ENCODE measurements at places on chromosomes 7 and 10.

GRCh38 chr10:69614130-69614529 lies 15.9 kb upstream of the FAM241B start:
- DNase-seq: no peak

DNA sequence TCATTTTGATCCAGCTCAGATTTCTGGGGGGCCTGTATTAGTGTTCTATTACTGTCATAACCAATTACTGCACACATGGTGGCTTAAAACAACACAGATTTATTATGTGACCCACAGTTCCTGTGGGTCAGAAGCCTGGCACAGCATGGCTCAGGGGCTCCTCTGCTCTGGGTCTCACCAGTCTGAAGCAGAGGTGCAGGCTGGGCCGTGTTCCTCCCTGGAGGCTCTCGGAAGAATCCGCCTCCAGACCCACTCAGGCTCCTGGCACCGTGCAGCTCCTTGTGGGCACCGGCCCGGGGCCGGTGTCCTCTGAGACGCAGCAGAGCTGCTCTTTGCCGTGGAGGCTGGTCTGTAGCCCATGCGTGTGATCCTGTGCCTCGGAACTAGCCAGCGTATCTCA lies 61.5 kb downstream of the RAMP3 start:
- DNase-seq: no peak

DNA sequence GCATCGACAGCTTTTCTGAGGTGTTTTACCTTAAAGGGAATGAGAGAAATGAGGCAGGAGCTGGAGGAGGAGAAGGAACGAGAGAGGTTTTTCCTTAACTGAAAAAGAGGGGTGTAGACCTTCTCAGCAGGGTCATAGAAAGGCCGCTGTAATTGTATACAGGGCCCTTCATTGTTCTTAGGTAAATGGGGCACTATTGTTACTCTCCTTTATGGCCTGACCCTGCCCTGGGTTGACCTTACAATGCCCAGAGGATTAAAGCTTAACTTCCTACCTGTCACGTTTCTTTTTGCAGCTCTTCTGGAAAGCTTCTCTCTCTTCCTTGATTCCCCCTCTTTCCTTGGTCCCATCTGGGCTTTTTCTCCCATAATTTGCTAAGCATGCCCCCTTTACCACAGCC lies 13.7 kb upstream of the PDLIM1 start:
- DNase-seq: no peak

- DNase-seq: no peak
Observed at GRCh38 chr10:20350509-20350908, 534.3 kb downstream of the PLXDC2 start.

GRCh38 chr10:71766717-71767419 lies 6.5 kb downstream of the VSIR start:
- no peak for DNase-seq

- DNase-seq: no peak
Observed at GRCh38 chr7:22542669-22543068, 42.7 kb upstream of the STEAP1B start.

DNA sequence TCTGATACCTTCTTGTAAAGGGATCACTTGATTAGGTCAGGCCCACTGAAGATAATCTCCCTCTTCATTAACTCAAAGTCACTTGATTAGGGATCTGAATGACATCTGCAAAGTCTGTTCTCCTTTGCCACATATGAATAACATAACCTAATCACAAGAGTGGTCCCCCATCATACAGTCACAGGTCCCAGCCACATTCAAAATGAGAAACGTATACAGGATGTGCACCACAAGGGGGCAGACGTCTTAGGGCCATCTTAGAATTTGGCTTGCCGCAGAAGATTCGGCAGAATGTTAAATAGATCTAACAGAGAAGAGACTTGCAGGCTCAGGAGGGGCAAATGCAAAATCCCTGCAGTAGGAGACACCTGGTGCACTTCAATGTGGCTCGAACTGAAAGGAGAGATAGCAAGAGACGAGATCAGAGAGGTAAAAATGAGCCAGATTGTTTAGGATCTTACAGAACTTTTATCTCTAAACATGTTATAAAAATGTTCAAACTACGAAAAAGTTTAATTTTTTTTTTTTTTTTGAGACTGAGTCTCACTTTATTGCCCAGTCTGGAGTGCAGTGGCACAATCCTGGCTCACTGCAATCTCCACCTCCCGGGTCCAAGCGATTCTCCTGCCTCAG lies 10.4 kb upstream of the SMC3 start:
- peak; percentile 83 for DNase-seq

- no peak for DNase-seq
Observed at GRCh38 chr10:53395449-53395848, 622.9 kb upstream of the MBL2 start.

GRCh38 chr7:131015657-131015958 lies 281.6 kb upstream of the KLF14 start:
- no peak for DNase-seq

GRCh38 chr7:69436946-69437345 lies 161.3 kb upstream of the AUTS2 start:
- DNase-seq: no peak

DNA sequence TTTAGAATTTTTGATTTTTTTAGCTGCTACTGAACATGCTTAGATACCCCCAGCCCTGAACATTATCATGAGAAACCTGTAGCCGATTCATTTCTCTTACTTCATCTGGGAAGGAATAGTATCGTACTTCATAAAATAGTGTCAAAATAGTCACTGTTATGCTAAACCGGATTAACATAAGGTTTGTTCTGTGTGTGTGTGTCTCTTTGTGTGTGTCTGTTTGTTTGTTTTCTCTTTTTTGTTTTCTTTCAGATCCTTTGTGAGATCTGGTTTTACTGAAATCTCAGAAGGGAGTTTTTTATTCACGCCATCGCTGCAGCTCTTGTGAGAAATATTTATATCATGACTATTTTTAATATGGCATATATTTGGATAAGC lies 761 bp downstream of the LGI1 start:
- no peak for DNase-seq

DNA sequence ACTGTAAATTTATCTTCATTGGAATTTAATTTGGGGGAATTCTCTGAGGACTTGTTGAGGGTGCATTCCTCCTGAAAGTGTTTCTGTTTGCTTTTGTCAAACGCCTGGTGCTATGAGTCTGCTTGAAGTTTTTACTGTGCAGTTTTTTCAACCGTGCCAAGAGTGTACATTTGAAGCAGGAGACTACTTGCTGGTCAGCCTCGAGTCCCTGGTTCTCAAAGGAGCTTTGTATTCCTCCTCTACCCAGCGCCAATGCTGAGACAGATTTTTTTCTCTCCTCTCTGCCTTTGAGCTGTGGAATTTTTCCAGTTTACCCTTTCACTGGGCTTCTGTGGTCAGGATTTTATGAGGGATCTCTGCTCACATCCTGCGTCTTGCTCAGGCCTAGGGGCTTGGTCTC lies 62.1 kb downstream of the NPY start:
- DNase-seq: no peak

- DNase-seq: no peak
Observed at GRCh38 chr7:2818121-2818520, 26.0 kb downstream of the GNA12 start.

DNA sequence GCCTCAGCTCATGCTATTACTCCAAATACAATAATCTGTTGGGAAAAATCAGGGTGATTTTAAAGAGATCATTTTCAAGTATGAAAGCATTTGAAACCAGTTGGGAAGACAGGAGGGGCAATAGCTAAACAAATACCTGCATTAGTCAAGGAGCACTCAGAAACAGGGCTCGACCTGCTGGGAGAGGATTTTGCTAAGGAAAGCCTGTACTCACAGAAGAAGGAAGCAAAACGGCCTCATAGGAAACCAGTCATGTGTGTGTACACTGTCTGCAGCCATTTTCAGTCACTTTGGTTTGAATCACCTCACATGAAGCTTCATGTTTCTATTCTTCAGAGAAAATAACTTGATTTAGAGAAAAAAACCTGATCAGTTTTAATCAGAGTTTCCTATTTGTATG lies 38.6 kb downstream of the FZD1 start:
- no peak for DNase-seq

GRCh38 chr7:6614953-6615722 lies at the start of gene ZNF853:
Gene ZNF853 (plus strand): TSS chr7:6615610. CDS start chr7:6616175, 565 bp downstream.
- DNase-seq: no peak

- DNase-seq: no peak
Observed at GRCh38 chr7:18831419-18831818, 286.0 kb downstream of the TWIST1 start.

DNA sequence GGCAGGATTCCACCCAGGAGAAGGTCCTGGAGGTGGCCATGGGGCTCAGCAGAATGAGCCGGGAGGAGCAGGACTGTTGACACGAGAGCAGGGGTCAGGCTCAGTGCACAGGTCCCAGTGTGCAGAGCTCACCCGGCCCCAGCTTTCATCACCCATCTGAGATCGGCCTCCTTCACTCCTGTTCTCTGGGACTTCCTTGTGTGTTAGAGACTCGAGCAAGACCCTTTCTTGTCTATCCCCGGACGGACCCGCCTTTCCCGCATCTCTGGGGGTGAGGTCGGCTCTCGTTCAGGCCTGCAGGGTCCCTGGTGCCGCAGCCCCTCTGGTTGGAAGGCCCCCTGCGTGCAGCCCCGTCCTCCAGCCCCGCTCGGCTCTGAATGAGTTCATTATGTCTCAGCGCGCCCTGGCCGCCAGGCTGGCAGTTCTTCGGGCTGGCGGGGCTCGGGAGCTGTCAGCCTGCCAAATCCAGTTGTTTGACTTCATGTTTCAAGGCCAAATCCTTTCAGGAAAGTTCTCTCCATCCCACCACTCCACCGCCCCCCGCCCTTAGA lies 127.9 kb downstream of the LHPP start:
- no peak for DNase-seq

GRCh38 chr10:30877111-30877510 lies 154.6 kb downstream of the ZNF438 start:
- DNase-seq: no peak

DNA sequence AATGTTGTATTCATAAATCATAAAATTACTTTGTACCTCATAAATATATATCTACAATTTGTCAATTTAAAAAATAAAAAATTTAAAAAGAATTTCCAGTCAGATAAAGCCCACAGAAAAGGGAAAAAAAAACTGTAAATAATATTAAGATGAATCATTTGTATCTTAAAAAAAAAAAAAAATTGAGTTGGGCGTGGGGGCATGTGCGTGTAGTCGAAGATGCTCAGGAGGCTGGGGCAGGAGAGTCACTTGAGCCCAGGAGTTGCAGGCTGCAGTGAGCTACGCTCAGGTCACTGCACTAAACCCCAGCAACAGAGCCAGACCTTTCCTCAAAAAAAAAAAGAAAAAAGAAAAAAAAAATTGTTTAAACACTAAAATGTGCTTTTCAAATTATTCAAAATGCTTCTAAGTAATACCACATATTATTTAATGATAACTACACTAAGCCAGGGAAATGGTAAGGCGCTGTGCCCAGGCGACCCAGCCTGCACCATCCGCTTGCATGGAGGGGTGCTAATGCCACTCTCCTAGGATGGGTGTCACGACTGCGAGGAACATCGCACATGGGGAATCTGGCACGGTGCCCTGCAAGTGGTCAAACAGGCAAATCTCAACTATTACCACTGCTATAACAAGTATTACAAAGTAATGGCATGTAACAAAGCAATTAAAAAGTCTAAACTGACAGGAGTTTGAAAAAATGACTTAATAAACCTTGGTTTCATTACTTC lies 15.4 kb downstream of the GLUD1 start:
- DNase-seq: no peak

DNA sequence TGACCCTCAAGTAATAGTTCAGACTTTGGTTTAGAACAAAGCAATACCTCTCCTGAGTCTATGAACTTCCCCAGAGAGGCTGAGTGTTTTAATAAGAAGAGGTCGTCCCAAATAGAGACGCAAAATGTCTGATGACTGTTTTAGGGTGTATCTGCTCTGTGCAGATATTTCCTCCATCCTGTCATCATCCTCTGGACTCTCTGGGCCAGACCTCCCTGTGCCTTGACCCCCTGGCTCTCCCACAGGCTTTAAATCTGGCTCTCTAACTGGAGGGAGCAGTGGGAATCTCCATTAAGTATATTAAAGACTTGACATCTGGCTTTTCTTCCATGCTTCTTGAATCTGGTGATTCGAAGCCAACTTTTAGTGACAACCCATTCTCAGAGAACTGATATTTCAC lies 633.3 kb downstream of the INHBA start:
- DNase-seq: no peak

DNA sequence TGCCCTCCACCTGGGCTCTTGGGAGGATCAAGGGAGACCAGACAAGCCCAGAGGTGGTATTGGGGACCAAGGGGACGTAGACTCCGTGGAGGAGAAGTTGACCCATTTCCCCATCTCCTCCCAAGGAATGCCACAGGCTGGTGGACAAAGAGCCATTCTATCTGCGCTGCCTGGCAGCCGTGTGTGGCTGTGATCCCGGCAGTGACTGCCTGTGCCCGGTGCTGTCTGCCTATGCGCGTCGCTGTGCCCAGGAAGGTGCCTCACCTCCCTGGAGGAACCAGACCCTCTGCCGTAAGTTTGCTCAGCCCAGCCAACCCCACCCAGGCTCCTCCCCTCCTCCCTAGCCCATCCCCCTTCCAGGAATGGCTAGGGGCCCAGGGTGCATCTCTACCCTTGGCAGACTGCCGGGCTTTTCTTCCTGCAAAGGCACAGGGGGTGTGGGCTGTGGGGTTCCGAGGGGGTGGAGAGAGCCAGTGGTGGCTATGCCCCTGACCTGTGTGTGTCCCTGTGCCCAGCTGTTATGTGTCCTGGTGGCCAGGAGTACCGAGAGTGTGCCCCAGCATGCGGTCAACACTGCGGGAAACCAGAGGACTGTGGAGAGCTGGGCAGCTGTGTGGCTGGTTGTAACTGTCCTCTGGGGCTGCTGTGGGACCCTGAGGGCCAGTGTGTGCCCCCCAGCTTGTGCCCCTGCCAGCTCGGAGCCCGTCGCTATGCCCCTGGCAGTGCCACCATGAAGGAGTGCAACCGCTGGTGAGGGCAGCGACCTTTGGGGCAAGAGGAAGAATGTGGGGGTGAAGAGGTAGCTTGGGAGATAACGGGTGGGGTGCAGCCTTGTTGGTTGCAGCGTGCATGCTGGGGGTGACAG lies 10.2 kb upstream of the ZNF467 start:
- DNase-seq: no peak

- no peak for DNase-seq
Observed at GRCh38 chr7:121853307-121853706, 19.7 kb upstream of the PTPRZ1 start.
